ENCODE measurements at places on chromosomes 5 and 9.

GRCh38 chr9:115412656-115413055, 294.7 kb upstream of the TNC start:
- DNase-seq: no peak

DNA sequence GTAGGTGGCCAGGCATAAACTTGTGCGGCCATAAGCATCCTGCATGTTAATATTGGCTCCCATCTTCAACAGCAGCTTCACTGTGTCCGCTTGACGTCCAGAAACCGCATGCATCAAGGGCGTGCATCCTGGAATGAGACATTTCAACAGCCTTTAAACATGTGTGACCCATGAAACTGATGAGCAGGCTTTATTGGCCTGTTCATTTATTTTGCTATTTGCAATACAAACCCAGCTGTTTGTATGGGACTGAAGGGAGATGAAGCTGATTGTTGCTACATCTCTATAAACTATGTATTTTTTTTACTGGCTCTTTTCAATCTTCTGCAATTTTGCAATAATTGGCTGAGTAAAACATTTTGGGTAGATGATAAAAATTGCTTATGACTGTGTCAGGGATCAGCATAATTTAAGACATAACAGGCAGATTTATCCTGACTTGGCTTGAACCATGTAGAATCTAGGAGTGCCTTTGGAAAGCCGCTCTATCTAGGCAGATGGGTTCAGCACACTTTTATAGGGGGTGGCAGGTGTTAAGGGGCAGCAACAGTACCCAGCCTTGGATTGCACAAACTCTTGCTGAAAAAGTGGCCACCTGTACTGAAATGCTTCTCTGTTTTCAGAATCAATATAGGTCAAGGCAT, 56.9 kb downstream of the ANKRD55 start:
- DNase-seq: no peak

DNA sequence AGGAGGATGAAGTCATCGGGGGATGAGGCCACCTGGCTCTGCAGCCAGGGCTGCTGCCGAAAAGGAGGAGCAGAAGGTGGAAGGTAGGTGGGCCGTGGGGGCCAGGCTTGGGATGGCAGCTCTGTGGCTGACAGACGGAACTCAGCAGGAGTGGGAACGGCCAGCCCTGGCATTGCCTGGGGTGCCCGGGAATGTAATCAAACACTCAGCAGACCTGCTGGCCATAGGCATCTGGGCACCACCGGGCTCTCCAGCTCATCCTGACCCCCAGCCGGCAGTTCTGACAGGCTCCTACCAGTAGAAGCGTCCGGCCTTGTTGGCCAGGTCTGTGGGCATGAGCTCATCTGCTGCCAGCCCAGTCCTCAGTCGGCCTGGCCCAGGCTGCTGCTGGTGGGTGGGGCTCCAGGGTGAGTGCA, 4.3 kb upstream of the FAT2 start:
- no peak for DNase-seq

DNA sequence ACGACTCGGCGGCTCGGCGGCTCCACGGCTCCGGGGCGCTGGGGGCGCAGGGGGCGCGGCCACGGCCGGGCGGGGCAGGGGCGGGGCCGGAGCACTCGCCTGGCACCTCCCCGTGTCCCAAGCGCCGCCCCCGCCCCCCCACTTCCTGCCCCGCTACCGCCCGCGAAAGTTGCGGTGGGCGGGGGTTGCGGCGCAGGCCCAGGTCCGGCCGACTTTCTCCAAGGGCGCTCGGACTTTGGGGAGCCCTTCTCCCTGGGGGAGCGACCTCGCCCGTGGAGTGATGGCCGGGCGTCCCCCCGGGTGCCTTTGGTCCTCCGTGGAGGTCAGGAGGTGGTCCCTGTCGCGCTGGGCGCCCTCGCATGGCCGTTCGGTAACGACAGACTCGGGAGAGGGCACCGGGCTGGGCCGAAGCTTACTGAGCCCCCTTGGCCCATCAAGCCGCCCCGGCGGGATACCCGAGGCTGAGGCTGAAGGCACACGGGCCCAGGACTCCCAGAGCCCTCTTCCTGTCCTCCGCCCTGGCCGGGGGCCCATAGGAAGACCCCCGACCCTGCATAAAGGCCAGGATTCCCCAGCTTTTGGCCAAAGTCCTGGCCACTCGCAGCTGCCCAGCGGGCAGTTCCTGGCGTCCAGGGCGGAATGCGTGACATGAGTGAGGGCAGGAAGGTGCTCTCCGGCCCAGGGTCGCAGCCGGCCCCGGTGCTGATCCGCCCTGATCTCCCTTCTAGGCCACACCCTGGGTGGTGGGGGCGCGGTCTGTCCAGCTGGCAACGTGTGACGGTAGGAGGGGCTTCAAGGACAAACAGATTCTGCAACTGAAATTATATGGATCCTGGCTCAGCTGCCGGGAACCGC, 883 bp upstream of the VAV2 start:
- DNase-seq: peak; percentile 82

GRCh38 chr5:139445325-139446170, 6.2 kb upstream of the DNAJC18 start:
- DNase-seq: no peak

- DNase-seq: no peak
Measured at GRCh38 chr9:70362952-70363351, 51.5 kb downstream of the KLF9 start.

GRCh38 chr9:126482361-126483044, 131.2 kb upstream of the LMX1B start:
- DNase-seq: no peak

- DNase-seq: no peak
Measured at GRCh38 chr9:127085186-127085585, 37.2 kb downstream of the ANGPTL2 start.

- no peak for DNase-seq
Measured at GRCh38 chr5:112077180-112077579, 320.2 kb upstream of the NREP start.

GRCh38 chr5:108830705-108831276, 83.1 kb downstream of the FER start:
- no peak for DNase-seq

DNA sequence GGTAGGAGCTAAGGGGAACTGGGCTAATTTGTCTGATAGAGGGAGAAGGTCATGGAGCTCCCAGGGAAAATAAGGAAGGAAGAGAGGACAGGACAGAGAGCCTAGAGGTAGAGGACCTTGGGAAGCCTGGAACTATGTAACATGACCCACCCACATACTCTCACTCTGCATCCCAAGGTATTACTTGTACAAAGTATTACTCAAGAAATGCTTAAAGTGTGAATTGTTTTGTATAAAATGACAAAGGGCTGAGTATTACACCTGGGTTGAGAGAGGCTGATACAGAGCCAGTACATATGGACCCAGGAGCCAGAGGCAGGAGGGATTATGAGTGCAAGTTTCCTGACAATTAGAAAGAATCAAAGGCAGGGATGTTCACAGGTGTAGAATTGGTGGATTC, 80.5 kb upstream of the ANKRD55 start:
- DNase-seq: no peak

DNA sequence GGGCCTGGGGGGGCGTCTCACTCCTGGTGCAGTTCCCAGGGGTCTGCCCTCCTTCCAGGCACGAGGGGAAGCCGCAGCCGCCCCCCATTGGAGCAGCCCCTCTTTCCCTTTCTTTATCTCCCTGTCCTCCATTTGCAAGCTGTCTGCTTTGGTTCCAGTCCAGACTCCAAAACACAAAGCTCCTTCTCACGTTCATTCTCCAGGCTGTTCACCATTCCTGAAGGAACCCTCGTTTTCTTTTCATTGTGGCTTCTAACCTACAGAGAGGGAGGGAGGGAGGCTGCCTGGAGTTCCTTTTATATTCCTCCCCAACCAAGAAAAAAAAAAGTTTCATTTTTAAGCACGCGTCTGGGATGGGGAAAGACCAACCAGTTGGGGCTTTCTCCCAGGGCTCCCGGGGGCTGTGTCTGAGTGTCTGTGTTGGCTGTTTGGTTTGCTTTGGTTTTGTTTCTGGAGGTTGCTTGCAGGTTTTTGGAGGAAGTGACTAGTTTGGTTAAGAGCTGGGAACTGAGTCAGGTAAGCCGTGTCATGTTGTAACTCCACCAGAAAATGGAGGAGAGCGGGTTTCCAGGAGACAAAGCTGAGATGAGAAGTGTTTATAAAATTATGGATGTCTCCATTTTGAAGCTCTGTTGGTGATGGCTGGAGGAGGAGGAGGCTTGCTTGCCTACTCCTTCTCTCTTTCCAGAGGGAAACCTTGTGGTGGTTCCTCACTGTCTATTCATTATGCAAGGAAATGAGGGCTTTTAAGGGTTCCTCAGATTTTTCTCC, 1.6 kb downstream of the ZNF462 start:
- no peak for DNase-seq

GRCh38 chr9:76592091-76592973, 133.3 kb downstream of the GCNT1 start:
- no peak for DNase-seq

DNA sequence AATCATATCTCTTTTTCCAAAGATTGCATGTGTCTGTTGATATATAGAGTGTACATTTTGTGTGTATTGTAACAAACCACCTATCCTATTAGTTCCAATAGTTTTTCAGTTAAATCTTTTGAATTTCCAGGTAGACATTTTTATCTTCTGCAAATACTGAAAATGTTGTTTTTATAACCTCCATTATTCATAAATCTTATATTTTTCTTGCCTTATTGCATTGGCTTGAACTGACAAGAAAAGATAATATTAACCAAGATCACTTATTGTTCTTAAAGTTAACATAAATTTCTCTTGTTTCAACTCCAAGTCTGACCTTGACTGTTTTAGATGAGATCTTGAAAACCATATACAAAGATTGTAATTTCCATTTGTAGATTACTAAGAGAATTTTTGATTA, 251.6 kb downstream of the IRX2 start:
- no peak for DNase-seq

- DNase-seq: no peak
Measured at GRCh38 chr5:3709717-3710348, 114.2 kb downstream of the IRX1 start.

Measured in LoVo (cell line).